ENCODE measurements at places on chromosomes 2 and 18.

DNA sequence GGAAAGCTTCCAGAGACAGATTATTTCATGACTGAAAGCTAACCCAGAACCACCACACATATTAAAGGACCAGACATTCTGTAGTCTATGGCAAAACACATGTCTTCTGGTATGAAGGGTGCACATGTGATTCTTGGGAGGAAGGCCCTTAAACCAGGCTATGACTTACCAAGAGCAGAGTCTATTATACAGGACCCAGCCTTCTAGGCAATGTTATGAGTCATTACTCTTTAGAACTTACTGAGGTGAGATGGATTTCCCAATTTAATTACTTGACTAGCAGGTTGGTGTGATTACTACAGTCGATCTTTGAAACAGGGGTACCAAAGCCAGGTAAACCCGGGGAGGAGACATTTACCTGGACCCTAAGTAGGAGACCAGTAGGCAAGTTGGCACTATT, 350.8 kb downstream of the TRIB2 start:
- no peak for DNase-seq

- peak; percentile 8 for DNase-seq
Measured at GRCh38 chr2:58834404-58834803, 593.3 kb upstream of the FANCL start.

GRCh38 chr2:54949431-54949830, 100.8 kb downstream of the RTN4 start:
- DNase-seq, result no peak

DNA sequence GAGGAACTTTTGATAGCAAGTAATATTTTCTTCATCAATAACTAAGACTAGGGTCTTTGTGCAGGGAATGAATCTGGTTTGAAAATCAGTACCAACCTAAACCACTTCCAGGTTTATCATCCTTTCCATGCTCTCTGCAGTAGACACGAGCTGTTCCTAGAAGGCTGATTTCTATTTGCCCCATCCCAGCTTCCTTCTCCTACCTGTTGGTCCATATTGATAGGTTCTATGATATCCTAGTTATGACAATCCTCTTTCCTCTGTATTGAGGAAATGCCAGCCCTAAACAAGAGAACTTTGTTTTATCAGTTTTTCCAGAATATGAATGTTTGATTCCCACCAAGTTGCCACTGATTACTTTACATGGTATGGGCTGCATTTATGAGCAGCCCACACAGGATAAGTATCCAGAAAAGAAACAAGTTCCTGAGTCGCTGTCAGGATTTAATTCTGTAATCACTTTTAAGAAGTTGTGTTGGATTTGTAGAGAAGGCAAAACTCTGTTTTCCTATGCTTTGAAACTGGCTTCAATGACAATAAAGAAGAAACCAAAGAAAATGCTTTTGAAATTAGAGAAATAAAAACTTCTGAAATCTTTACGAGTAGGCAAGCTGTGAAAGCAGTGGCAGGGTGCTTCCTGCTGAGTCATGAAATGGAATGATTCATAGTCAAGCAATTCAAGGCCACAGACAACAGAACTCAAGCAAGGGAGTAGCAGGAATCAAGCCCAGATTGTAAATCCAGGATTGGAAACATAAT, 37.3 kb upstream of the TANK start:
- peak; percentile 84 for DNase-seq

DNA sequence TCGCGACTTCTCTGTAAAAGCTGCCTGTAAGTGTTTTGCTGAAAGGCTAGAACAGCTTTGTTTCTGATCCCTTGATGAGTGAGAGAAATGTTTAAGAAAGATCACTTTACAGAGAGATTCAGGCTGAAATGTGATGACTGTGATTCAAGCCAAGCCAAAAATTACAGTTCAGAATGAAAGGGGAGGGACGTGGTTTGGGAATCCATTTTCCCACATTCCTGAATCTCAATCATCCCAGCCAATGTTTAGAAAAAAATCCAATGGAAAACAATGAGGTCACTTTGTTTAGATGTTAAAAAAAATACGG, 416.7 kb downstream of the ARHGAP15 start:
- DNase-seq, result no peak

- DNase-seq, result no peak
Measured at GRCh38 chr2:219078126-219078525, 17.4 kb upstream of the IHH start.

DNA sequence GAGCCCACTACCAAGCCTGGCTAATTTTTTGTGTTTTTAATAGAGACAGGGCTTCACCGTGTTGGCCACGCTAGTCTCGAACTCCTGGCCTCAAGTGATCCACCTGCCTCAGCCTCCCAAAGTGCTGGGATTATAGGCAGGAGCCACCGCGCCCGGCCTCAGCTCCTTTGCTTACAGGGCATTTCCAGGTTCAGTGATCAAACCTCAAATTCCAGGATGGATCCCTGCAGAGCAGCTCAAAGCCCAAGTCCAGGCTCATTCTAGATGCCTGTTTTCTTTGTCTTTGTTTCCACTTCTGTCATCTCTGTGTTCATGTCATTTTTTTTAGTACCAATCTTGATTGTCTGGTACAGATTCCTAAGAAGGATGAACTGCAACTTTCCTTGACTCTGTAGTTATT, 41.9 kb downstream of the TNFRSF11A start:
- DNase-seq, result no peak

DNA sequence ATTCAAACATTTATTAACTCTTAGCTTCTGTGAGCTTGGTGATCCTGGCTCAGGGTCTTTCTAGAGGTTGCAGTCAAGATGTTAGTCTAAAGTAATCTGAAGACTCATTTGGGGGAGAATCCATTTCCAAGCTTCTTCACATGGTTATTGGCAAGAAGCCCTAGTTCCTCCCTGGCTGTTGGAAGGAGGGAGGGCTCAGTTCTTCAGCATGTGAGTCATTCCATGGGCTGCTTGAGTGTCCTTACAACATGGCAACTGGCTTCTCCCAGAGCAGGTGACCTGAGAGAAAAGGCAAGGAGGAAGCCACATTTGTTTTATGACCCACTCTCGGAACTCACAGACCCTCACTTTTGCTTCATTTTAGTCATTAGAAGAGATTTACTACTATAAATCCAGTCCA, 10.6 kb upstream of the C2orf74 start:
- peak; percentile 24 for DNase-seq

DNA sequence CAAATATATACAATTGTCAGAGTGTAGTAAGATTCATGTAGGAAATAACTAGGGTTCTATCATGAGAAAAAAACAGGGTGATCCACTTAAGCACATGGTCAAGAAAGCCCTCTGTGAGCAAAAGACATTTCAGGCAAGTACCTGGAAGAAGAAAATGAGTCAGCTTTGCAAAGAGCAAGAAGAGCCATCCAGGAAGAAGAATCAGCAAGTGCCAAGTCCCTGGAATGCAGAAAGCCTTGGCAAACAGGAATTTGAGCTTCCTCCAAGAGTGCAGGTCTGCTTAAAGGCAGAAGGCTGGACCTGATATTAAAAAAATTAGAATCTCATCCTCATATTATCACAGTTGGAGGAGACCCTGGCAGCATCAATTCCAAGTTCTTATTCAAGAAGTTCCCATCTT, 188.5 kb upstream of the CELF4 start:
- DNase-seq, result no peak

GRCh38 chr2:220276741-220277444, 649.5 kb downstream of the SLC4A3 start:
- DNase-seq, result no peak

DNA sequence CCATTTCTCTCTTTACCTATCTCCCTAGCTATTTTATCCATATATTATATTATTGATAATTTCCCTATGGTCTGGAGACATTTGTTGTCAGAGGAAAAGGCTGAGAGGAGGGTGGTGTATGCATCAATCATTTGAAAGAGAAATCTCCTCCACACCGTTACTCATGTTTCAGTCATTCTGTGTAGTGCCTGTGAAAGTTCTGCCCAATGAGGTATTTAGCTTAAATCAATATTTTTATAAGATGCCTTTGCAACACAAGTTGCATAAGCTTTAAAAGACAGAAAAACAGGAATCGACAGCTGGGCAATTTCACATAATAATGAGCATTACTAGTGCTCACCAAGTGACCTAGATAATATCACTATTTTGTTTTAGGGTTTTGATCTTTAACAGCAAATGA, 363.7 kb upstream of the FSIP2 start:
- DNase-seq, result no peak

DNA sequence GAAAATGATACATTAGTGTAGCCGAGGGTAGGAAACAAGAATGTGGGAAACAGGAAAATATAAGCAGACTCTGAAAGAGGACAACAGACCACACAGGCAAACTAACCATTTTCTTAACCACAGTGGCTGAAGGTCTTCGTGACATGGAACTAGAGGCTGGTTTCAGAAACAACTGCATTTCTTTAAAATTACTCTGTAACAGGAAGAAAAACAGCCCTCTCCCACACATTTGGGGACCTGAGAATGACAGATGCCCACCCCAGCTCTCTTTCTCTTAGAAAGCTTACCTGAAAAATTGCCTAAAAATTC, 13.8 kb upstream of the SLC25A52 start:
- no peak for DNase-seq

DNA sequence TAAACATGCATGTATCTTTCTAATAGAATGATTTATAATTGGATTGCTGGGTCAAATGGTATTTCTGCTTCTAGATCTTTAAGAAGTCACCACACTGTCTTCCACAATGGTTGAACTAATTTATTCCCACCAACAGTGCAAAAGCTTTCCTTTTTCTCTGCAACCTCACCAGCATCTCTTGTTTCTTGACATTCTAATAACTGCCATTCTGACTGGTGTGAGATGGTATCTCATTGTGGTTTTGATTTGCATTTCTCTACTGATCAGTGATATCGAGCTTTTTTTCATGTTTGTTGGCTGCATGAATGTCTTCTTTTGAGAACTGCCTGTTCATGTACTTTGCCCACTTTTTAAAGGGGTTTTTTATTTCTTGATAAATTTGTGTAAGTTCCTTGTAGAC, 182.5 kb downstream of the ANKRD44 start:
- no peak for DNase-seq

DNA sequence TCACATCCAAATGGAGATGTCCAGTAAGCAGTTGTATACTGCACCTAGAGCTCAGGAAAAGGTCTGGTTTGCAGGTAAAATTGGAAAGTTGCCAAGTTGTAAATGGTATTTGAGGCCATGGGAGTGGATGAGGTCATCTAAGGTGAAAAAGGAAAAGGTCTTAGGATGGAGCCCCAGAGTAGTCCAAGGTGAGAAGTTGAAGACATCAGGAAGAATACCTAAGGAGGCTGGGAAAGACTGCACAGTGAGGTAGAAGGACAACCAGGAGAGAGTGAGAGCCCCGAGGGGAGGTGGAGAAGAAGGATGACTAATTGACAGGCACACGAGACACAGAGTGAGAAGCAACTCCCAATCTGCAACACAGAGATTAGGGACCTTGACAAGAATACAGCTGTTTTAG, 10.7 kb downstream of the DPP4 start:
- no peak for DNase-seq
